Fibroblast of skin of abdomen (primary cell): ENCODE measurements at places on chromosomes 5 and 9.

- no peak for DNase-seq
Measured at GRCh38 chr9:127768698-127769097, 9.8 kb downstream of the SH2D3C start.

GRCh38 chr9:29160763-29161353, 1587.6 kb upstream of the C9orf72 start:
- DNase-seq, result no peak

GRCh38 chr9:134326724-134327601, 708 bp downstream of the RXRA start:
- DNase-seq, result peak; percentile 25

DNA sequence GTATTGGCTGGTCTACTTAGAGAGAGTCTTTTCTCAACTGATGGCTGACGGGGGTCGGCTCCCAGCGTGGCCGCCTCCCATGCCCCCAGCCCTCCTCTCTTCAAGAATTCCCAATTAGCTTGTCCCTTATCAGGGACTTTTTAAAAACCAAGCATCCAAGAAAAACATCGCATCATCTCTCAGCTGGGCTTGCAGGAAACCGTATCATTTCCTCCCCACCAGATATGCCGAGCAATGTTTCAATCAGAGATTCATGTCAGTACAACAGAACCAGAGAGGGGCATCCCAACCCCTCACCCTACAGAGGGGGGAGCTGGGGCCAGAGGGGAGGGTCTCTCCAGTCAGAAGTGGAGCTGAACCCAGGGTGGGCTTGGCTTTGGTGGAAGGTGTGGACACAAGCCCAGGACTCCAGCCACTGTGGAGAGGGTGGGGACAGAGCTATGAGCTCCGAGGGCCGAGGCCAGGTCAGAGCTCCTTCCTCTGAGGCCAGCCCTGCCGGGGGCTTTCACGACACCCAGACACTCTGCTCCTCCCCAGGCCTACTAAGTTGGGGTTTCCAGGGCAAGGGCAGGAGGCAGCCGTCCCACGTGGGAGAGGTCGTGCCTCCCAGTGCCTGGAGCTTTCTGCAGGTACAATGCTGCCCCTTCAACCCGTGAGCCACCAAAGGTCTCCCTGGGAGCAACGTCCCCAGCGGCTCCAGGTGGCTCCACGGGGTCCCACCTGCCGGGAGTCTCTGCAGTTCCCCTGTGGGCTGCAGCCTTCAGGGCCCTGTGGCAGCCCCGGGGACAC, 39.0 kb upstream of the TMEM250 start:
- DNase-seq, result no peak

DNA sequence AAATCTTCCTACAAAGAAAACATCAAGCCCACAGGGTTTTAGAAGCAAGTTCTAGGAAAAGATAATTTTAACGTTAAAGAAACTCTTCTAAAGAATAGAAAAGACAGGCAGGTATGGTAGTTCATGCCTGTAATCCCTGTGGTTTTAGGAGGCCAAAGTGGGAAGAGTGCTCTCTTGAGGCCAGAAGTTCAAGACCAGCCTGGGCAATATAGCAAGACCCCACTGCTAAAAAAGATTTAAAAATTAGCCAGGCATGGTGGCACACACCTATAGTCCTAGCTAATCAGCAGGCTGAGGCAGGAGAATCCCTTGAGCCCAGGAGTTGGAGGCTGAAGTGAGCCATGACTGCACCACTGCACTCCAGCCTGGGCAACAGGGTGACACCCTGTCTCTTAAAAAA, 193.3 kb downstream of the MLLT3 start:
- DNase-seq, result no peak

- DNase-seq, result no peak
Measured at GRCh38 chr9:98538203-98538602, 170.5 kb downstream of the GABBR2 start.

DNA sequence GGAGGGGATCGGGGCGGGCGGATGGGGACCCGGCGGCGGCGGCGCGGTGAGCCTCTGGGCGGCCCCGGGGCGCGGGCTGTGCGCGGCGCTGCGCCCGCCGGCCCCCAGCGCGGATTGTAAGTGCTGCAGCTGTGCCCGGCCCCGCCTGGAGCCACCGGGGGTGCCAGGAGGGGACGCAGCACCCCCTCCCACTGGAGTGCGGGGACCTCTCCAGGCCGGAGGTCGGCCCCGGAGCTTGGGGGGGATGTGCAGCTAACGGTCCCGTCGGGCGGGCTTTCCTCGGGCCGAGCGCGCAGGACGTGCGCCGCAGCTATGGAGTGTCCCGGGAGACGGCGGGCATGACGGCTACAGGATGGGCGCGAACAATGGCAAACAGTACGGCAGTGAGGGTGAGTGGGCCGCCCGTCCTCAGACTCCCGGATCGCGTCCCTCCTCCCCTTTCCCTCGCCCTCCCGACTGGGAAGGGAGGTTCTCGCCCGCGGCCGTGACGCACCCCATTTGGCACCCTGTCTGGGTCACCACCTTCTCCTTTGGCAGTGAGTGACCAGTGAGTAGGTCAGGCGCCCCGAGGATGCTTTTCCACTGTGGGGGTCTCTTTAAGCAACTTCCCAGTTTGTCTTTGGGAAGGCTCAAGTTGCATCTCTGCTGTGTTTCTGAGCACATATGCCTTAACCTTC, 483 bp downstream of the FBXL7 start:
- DNase-seq, result peak; percentile 23

DNA sequence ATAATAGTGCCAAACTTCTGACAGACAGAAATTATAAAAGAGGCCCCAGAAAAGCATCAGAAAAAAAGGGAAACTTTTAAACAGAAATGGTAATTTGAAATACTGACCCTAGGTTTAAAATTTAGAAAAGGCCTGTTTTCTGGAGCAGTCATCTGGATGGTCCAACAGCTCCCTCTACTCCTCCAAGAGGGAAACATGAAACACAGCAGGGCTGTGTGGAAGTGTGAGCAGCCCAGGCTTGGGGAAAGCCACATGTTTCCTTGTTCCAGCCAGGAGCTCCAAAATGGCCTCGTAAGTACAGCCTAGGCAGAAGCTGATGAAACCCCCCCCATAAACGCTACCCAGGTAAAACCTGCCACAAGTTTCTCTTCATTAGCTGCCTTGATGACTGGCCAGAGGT, 499.3 kb upstream of the ADAMTS16 start:
- peak; percentile 52 for DNase-seq

- peak; percentile 57 for DNase-seq
Measured at GRCh38 chr5:61965490-61965889, 340.5 kb upstream of the KIF2A start.

- no peak for DNase-seq
Measured at GRCh38 chr9:127500399-127500798, 49.1 kb downstream of the LRSAM1 start.

GRCh38 chr9:112341730-112342129, 8.3 kb upstream of the PTBP3 start:
- DNase-seq, result peak; percentile 75

DNA sequence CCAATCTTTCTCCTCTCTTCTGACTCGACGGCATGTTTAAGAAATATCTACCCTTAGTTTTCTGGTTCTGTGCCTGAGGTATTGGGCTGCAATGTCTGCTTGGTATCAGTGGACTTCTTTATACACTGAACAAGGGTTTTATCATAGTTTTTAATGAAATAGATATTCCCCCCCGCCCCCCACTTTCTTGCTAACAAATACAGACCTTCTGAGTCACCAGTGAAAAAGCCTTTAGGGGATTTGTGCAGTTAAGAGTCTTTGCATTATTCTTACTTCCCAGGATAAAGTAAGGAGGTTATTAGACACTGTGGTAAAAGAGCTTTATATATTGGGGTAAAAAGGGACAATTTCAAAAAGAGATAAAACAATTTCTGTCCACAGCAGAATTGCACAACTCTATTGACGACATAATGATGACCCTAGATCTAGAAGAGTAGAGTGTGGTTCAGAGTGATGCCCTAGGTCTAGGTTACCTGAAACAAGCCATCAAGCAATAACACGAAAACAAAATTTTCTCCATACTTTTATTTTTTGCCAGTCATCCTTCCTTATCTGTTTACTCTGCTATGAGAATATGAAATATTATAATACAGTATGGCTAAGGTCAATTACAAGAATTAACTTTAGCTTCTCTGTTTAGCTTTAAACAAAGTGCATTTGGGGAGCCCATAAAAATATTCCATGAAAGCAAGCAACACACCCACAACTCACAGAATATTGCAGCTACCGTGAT, 110.7 kb downstream of the PLK2 start:
- DNase-seq, result no peak

GRCh38 chr5:54217826-54218503, 92.4 kb downstream of the ARL15 start:
- peak; percentile 76 for DNase-seq

- DNase-seq, result no peak
Measured at GRCh38 chr5:98787131-98787719, 13.8 kb downstream of the RGMB start.
